Activated T-helper 17 cell treated with anti-CD3 and anti-CD28 coated beads, Interleukin-2, amount 50 U/mL, for 72 hours (primary cell): ENCODE measurements at places on chromosomes 2 and 18.

DNA sequence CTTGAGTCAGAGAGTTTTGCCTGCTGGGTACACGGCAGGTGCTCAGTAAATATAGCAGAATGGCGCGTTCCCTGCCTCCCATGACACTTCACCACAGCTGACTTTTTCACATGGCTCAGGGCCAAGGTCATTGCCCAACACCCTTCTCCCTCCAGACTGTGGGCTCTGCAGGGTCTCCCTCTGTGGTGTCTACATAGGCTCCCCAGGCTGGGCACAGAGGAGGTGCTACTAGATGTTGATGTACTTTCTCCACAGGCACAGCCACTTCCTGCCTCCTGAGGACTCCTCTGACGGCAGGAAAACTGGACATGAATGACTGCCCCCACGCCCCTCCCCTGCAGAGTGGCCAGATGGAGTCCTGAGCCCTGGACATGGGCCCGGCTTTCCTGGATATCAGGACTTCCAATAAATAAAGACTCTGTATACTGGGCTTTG lies 4.2 kb downstream of the CHCHD5 start:
- no peak for ATAC-seq

GRCh38 chr2:219631904-219632759 lies 4.7 kb downstream of the SLC4A3 start:
- no peak for ATAC-seq

DNA sequence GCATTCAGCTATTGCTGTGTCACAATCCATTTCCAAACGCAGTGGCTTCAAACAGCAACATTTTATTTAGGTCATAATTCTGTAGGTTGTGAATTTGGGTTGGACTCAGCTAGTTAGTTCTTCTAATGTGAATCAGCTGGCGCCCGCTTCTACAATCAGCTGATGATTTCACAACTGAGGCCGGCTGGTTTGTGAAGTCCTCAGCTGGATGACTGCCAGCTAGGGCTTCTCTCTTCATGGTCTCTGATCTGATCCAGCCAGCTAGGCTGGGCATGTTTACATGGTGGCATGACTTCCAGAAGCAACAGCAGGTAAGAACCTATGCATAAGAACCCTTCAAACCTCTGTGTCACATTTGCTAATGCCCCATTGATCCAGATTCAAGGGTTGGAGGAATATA lies 172.0 kb downstream of the SLC4A10 start:
- ATAC-seq = no peak

DNA sequence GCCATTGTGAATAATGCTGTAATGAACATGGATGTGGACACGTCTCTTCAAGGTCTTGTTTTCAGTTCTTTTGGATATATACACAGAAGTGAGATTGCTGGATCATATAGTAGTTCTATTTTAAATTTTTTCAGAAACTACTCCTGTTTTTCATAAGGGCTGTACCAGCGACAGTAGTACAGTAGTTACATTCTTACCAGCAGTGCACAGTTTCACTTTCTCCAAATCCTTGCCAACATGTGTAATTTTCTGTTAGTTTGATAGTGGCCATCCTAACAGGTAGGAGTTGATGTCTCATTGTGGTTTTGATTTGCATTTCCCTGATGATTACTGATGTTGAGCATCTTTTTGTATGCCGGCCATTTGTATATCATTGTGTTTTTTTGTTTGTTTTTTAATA lies 81.7 kb downstream of the EPC2 start:
- peak; percentile 85 for ATAC-seq

GRCh38 chr2:24704692-24705091 lies 88.5 kb downstream of the PTRHD1 start:
- ATAC-seq = peak; percentile 28

GRCh38 chr2:238290091-238290509 lies 1.7 kb upstream of the PER2 start:
- no peak for ATAC-seq

GRCh38 chr2:176083796-176084261 lies at the start of gene EVX2:
TSS of gene EVX2 (minus strand) at chr2:176083962. CDS start at chr2:176083776, 186 bp downstream.
- ATAC-seq = no peak

- ATAC-seq = no peak
Measured at GRCh38 chr18:32884543-32884942, 111.7 kb upstream of the KLHL14 start.

GRCh38 chr18:48792611-48793380 lies 158.0 kb downstream of the SMAD7 start:
- ATAC-seq = no peak

- peak; percentile 40 for ATAC-seq
Measured at GRCh38 chr18:68427951-68428401, 286.9 kb downstream of the TMX3 start.

DNA sequence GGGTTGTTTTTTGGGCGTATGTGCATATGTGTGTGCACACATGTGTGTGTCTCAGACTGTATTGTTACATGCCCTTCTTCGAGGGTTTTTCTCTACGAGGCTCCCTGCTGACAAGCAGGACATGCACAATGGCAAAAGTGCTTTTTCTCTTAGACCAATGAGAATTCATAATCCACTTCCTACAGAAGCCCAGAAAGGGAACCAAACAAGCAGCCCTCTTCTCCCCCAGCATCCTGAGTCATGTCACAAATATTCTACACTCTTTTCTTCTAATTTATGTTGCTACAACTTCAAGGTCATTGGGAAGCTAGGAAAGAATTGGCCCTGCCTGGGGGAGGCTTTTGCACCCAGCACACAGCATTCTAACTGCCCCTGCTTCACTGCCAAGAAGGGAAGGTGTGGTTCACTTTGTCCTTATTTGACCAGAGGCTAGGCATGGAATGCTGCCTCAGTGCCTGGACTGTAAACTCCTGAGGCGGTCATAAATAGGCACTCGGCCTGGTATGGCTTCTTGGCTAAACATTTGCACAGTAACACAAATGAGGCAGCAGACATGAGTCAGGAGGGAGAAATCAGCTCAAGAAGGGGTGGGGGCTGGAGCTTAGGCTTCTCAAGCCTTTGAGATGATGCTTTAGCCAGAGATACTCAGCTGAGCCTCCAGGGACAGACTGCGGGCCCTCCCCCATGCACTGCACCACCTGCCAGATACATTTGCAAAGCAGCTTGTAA lies 92.7 kb upstream of the KLF7 start:
- ATAC-seq = no peak

- no peak for ATAC-seq
Measured at GRCh38 chr2:174824068-174824467, 59.8 kb upstream of the CHRNA1 start.

DNA sequence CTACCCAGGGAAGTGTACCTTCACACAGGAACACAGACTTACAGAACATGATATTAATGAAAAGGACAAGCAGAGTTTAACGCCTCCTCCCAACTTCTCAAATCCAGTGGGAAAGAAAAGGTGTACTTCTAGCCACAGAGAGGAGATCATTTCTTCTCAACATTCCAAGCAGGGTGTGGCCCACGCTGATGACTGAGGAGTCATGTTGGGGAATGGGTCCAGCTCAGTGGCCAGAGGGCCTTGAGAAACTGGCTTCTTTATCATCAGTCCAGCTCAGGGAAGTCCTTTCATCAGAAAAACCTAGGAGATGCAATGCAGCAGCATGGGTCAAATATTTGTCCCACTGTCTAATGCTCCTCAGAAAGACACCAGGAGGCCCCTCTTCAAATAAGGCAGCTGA lies 63.0 kb downstream of the RBM43 start:
- ATAC-seq = no peak

DNA sequence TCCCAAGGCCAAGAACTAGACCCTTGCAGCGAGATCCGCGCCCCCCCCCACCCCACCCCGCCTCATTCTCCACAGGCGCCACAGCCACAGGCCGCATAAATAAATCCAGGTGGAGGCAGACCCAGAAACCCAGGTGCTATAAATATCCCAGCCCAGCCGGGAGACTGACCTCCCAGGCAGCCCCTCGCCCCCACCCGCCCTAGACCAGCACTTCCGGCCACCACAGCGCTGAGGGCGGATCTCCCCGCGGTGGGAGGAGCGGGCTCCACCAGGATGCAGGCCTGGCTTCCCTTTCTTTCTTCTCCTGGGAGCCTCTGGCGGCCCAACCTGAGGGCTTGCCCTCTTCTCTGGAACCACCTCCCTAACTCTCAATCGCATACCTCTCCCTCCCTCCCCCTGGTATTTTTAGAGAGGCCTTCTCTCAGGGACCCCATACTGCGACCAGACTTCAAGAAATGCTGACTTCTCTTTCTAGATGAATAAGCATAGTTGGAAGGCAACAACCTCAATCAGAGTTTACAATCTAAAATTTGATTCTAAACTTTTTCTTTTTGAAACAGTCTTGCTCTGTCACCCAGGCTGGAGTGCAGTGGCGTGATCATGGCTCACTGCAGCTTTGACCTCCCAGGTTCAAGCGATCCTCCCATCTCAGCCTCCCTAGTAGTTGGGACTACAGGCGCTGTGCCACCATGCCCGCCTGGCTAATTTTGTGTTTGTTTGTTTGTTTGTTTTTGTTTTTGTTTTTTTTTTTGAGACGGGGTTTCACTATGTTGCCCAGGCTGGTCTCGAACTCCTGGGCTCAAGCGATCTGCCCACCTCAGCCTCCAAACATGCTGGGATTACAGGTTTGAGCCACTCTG lies 55.0 kb downstream of the PKDCC start:
- peak; percentile 8 for ATAC-seq

GRCh38 chr2:233799716-233800115 lies 21.6 kb downstream of the MROH2A start:
- no peak for ATAC-seq

- no peak for ATAC-seq
Measured at GRCh38 chr2:105238664-105239240, 2.8 kb upstream of the GPR45 start.

DNA sequence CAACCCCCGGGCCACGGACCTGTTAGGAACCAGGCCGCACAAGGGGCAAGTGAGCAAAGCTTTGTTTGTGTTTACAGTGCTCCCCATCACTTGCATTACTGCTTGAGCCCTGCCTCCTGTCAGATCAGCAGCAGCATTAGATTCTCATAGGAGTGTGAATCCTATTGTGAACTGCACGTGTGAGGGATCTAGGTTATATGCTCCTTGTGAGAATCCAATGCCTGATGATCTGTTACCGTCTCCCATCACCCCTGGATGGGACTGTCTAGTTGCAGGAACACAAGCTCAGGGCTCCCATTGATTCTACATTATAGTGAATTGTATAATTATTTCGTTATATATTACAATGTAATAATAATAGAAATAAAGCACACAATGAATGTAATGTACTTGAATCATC lies 125.6 kb downstream of the FMNL2 start:
- no peak for ATAC-seq

GRCh38 chr2:204473224-204473623 lies 72.1 kb upstream of the PARD3B start:
- no peak for ATAC-seq

DNA sequence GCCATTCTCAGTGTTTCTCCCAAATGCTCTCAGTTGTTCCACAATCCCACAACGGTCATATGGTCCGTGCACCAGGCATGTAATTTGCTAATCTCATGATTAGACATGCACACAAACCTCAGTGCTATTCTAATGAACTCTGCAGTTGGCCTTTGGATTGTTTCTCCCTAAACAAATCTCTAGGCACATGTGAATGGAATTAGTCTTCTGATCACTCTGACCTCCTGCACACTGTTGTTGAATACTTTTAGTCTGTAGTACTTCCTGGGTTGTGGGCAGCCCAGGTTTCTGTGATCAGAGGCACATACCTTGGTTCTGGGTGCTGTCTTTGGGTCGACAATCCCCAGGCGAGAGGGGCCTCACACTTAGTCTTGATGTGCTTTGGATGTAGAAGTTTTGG lies 498.7 kb upstream of the SPRED2 start:
- no peak for ATAC-seq

GRCh38 chr2:9106338-9107167 lies 100.1 kb upstream of the ASAP2 start:
- ATAC-seq = no peak

GRCh38 chr2:36403675-36404230 lies 48.2 kb downstream of the CRIM1 start:
- peak; percentile 97 for ATAC-seq

- ATAC-seq = no peak
Measured at GRCh38 chr2:54722641-54723040, 821 bp upstream of the EML6 start.

- ATAC-seq = no peak
Measured at GRCh38 chr2:210094787-210095186, 76.4 kb downstream of the KANSL1L start.

DNA sequence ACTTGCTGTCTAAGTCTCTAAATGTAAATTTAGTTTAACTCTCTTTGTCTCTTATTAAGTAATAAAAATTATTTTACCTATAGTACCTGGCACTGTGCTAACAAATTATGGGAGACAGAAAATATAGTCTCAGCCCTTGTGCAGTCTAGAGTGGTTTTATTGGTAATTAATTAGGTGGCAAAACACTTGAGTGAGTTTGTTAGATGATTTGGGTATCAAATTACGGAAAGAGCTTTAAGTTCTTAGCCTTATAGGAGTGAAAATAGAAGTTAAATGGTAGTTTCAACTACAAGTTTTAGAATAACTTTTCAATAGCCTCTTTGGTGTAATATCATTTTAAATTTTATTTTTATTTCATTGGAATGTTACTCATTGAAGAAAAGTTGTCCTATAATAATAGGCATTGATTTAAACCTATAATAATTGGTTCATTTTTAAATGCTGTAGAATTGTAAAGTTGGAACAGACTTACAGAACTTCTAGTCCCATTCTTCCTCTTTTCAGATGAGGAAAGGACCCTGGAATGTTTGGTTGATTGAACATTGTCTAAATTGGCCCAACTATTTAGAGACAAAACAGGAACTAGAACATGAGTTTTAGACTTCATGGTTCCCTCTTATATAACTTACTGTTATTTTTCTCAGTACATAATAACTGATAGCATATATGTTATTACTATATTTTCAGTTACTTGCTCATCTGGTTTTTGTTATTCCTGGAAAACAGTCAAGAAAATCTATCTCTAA lies 10.2 kb upstream of the HTR2B start:
- ATAC-seq = no peak

DNA sequence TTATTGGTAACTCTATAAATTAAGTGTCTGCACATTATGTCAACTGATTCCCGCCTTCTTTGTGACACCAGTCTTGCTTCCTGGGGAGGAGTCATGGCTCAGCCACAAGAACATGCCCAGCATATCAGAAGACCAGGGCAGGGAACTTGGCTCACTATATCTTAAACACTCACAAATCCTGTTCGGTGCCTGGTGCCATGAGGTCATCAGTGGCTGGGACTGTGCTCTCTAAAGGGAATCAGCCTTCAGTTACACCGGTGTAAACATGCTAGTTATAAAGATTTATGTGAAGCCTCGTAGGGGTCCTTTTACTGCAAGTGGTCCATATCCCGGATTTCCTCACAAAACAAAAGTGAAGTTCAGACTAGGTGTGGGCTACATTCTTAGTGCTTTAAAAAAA lies 73.1 kb upstream of the ZNF521 start:
- ATAC-seq = no peak

DNA sequence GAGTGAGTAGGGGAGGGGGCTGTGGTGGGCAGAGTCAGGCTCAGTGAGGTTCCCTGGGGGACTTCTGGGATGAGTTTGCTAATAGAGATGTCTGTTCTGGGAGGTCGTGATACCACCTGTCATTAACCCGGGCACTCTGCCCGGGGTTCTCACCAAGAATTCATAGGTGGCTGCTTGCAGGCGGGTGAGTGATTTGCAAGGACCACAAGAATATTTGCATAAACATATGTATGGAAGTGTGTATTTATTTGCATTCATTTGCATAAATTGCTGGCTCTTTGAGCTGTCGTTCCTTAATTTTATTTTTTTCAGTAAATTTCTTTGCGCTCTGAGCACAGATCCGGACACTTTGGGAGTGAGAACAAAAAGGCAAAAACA lies 260.0 kb downstream of the ATAD2B start:
- no peak for ATAC-seq
